Mesenteric fat pad (tissue), 1 donor: ENCODE measurements at places on chromosomes 4 and X. TPM values are rescaled to one million over a fixed set of nuclear protein-coding genes. Genes with fewer than 3 reads are reported as not detected.

DGAT2L6 gene
- not detected for total RNA-seq

DNA sequence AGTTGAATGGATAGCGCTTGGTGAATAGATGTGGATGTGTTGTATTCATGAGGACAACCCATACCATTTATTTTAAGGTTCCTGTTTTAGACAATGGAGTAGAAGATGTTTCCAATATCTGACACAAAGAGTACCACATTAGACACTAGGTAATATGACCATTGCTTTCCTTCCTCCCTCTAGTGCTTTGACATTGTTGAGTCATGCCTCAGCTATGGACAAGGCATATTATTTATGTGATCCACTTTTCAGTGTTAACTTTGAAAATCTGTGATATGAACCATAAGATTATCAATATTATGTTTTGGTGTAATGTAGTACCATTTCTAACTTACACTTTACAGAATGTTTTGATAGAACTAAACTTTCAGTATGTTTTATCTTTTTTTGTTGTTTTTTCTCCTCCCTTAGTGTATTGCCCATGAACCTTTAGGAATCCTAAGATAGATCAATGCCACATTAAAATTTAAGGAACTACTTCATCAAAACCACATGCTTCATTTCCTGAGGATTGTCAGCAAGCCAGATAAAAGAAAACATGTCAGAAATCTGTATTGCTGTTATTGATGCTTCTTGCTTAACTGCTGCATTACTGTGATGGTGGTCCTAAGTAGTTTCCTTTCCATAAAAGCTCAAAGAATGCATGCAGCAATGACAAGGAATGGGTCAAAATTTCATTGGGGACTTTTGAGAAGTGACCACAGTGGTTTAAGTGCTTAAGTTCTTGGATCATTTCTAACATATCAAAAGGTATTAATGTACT lies 105.0 kb downstream of the PCDH7 start:
- DNase-seq: no peak

GATB gene
- 16.6 TPM for total RNA-seq

DNA sequence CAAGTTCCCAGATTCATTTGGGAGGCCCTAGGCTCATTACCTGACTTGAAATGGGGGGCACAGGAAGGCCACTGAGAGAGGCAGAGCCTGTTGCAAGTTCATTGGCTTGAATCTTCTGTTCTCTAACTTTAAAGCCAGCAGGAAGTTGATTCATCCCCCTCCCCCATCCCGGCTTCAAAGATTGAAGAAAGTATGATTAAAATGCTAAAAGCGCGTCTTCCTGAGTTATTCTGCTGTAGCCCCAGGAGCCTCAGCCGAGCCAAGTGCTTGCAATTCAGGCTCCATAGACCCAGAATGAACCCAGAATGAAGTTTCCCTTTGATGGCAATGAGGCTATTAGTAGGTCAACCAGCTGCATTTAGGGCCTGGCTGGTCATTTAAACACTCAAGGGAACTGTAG lies 14.7 kb downstream of the CHST7 start:
- DNase-seq: no peak

GRCh38 chr4:121073004-121073435 lies 685 bp upstream of the NDNF start:
- no peak for DNase-seq

NHS gene
- 11.4 TPM for total RNA-seq

GRCh38 chr4:181757910-181758660 lies 485.1 kb upstream of the TENM3 start:
- no peak for DNase-seq

- peak; percentile 88 for DNase-seq
These were observed 59.4 kb downstream of the TSC22D3 start for GRCh38 chrX:107716118-107716684.

ZNF630 gene
- 0.96 TPM for total RNA-seq

DNA sequence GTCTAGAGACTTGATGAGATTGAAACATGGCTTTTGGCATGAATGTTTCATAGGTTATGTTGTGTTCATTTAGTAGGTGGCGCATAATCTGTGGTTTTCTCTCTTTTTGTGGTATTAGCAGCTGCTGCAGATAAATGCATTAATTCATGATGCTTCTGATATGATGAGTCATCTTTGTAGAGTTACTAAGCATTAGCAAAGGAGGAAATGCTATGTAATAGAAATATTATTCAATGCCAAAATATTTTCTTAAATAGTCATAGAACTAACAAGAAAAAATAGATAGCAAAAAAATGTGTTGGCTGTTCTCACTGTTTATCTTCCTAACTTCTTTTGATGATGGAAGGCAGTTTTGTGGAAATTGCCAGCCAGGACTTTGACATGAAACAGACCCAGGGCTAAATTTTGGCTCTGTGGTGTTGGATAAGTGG lies 3.6 kb downstream of the ZXDB start:
- no peak for DNase-seq

DNA sequence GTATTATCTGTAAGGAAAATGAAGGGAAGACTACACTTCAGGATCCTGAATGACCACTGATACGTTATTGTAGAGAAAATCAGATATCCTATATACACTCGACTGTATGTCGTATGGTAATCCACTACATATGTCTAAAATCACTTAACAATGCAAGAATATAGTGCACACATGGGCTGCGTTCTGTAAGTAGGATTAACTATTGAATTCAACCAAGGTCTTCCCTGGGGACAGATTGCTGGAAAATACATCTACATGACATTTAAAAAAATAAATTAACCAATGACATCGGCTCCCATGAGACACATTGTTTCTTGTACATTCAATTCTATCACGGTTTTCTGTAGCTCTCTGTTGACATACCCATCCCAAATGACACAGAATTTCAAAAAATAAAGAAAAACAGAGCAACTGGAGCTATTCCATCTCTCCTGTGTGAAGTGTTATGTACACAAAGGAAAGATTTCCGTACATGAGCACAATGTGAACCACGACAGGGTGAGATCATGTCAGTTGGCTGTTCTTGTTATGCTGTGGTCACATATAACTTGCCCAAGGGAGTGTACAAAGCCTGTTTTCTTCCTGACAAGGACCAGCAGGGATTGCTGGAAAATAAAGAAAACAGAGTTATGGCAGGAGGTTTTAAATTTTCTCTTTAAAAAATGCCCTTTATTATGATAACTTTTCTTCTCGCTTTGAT lies 6.1 kb downstream of the ENOX2 start:
- no peak for DNase-seq

SLC49A3 gene
- 19.0 TPM for total RNA-seq

TMSB15C gene
- 0.19 TPM for total RNA-seq

DNA sequence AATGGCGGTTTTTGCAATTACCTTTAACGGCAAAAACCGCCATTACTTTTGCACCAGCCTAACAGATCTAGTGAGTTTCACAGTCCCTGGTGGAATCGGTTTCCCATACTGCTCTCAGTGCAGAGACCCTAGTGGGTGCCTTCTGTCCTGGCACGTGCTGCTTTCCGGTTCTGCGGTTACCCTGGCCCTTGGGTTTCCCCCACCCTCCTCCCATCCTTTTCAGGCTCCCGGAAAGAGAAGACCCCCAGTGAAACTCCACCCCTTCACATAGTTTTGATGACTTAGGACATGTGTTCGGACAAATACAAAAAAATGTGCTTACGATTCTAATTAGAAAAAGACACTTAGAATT lies 36.9 kb downstream of the NLGN3 start:
- DNase-seq: no peak

DNA sequence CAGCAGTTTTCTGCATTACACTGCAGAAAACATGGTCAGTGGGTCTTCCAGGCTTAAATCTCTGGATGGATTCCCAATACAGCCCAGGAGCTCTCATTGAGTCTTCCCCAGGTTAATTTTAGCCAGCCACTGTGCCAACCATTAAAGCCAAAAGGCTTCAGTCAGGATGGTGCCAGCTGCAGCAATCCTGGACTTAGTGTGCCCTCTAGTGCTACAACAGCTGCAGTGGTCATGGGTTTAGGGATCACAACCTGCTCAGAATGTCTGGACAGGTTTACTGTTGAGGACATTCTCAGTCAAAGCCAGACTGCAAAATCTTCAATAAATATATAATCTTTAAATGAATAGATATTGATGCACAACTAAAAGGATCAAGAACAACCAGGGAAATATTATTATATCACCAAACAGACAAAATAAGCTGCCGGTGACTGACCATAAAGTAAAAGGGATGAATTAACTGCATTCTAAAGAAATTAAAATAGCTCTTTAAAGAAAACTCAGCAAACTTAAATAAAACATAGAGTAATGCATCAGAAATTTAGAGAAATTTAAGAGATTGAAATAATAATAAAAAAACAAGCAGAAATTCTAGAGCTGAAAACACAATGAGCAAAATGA lies 639.9 kb downstream of the SPOCK3 start:
- DNase-seq: no peak

GRCh38 chr4:94127707-94128328 lies 79.8 kb upstream of the SMARCAD1 start:
- DNase-seq: no peak

DNA sequence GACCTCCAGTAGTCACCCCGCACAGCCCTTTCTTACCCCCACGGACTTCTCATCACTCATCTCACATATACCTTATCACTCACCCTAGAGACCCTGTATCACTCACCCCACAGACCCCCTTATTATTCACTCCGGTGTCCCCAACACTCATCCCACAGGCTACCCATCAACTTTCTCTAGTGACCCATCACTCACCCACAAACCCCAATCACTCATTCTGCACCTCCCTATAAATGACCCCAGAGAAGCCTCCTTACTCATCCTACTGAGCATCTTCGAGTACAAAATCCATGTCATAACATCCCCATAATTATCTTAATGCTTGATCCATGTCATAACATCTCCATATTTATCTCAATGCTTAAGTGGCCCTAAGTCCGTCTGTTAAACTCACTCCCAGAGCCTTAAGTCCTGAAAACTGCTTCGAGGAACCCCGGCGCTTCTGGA lies 934 bp downstream of the ZNF41 start:
- DNase-seq: no peak

- DNase-seq: no peak
These were observed 412.5 kb upstream of the KLHL4 start for GRCh38 chrX:87105131-87105530.

DNA sequence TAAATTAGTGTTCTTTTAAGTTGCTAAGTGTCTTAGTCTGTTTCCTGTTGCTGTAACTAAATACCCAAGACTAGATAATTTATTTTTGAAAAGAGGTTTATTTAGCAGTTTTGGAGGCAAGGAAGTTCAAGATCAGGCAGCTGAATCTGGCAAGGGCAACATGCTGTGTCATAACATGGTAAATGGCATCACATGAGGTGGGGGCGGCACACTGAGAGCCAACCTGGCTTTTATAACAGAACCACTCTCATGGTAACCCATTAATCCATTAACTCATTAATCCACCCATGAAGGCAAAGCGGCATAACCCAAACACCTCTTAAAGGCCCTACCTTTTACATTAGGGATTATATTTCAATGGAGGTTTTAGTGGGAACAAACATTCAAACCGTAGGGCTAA lies 182.2 kb upstream of the GATB start:
- DNase-seq: no peak

DNA sequence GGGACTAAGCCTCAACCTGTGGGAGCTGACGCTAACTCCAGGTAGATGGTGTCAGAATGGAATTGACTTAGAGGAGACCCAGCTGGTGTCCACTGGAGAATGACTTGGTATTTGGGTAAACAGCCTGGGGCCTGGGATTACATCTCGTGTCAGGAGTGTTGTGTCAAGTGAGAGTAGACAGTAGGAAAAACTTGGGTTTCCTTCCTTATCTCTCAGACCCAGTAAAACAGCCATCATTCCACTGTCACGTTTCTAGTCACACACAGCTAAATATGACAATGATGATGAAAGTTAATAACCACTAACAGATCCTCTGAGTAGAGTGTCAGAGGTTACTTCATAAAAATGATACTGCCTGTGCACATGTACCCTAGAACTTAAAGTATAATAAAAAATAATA lies 13.8 kb downstream of the ZNF674 start:
- DNase-seq: no peak

RTL5 gene
- total RNA-seq: 7.5 TPM

DNA sequence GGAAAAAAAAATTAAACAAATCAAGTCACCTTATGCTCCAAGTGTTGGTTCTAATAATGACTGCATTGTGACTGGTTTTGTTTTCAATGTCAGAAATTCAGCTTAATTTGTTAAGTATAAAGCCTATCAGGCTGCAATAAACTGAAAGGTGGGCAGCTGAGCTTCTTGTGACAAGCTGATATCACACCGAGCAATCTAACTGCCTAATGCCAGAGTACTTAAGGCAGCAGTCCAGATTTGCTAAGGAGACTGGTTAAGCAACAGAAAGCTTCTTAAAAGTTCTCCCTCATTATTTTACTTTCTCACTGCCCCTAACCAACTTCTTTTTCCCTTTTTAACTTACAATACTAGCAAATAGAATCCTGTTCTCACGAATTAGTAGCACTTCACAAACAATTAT lies 201.0 kb downstream of the MAB21L2 start:
- no peak for DNase-seq

- DNase-seq: no peak
These were observed 67.9 kb downstream of the SH2D1A start for GRCh38 chrX:124414281-124414680.

- no peak for DNase-seq
These were observed 476.1 kb downstream of the IL15 start for GRCh38 chr4:142112451-142112850.

DNA sequence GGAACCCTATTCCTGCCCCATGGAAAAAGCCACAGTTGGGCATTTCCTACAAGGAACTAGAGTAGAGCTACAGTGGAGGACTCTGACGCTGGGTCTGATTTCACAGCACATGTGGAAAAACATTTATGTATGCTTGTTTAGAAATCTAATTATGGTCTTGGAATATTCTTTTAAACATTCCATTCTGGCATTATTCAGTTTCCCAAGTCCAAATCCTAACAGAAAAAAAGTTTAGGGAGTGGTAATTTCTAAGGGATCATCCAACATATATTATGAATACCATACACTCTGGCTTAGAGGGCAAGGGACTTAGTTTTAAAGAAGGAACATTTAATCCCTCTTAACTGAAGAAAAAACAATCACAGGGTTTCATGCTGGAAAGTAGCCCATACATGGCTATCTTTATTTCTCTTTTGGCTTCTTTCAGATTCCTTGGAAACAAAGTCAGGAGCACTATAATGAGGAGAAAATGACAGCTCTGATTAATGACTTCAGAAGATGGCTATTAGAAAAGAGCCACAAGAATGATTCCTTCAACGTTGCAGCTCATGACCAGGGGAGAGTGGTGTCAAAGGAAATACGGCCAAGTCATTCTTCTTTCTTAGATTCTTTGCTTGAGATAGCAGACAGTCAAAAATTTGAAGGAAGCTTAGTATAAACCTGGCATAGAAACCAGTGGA lies 56.1 kb downstream of the CNGA2 start:
- DNase-seq: no peak

CD38 gene
- 30.4 TPM for total RNA-seq

DNA sequence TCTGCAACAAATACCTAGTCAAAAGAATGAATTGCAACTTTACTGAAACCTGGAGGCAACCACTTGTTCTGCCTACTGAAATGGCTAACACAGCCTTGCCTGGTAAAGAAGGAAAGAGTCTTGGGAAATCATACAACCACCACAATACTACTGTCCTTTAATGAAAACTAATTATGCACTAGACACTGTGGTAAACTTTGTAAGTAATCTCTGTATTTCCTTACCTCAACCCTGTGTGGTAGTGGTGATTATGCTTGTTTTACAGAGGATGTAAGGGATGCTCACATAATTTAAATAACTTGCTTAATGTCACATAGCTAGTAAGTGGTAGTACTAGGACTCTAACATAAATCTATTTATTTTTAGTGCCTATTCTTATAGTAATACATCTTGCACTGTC lies 44.7 kb downstream of the TMEM156 start:
- no peak for DNase-seq
